ENCODE measurements at places on chromosomes 5 and 9. TPM values are rescaled to one million over a fixed set of nuclear protein-coding genes. Genes with fewer than 3 reads are reported as not detected.

Gene AGTPBP1
- total RNA-seq = 42.4 TPM

- DNase-seq = no peak
Observed at GRCh38 chr9:121107029-121107428, 32.3 kb downstream of the CNTRL start.

DNA sequence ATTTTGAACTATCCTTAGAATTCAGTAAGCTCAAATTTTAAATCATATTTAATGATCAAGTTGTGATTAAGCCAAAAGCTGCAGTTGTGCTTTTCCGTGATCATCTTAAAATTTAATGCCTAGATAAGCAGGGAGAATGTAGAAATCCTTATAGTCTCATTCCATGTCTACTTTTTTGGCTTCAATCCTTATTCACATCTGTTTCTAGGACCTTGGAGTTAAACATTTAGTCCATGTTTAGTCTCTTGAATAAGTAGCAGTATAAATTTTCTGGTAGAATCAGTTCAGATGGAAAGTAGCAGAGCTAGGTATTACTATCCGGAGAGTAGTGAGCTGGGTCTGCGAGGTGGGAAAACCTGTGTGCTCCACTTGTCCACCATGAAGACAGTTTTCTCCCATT, 59.3 kb upstream of the RIOK2 start:
- DNase-seq = no peak

GRCh38 chr5:35821513-35821912, 35.2 kb upstream of the IL7R start:
- no peak for DNase-seq

GRCh38 chr5:168591302-168592013, 12.3 kb upstream of the PANK3 start:
- DNase-seq = no peak

Data from neural crest cell (in vitro differentiated cells).